ENCODE measurements at places on chromosomes 6 and 20.
A peak's percentile ranks its signal among the peaks of the same experiment; 100 is the strongest.

DNA sequence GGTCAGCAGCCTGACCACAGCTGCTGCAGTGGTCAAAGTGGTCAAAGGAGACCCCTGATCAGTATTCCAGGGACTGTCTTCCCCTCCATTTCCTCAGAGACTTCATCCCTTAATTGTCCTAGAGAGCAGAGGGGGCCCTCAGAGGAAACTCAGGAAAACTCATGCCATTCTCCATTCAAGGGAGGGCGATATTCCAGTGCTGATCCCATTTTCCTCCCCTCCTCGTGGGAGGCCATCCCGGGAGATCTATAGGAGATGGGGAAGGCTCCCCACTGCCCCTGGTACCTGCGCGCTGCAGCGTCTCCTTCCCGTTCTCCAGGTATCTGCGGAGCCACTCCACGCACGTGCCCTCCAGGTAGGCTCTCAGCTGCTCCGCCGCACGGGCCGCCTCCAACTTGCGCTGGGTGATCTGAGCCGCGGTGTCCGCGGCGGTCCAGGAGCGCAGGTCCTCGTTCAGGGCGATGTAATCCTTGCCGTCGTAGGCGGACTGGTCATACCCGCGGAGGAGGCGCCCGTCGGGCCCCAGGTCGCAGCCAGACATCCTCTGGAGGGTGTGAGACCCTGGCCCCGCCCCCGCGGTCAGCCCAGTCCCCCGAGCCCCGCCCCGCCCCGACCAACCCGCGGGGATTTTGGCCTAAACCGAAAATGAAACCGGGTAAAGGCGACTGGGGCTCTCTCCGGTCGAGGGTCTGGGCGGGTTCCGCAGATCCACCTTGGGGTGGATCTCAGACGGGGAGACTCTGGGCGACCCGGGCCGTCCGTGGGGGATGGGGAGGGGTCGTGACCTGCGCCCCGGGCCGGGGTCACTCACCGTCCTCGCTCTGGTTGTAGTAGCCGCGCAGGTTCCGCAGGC, 878 bp downstream of the HLA-C start:
- no peak for DNase-seq

GRCh38 chr20:57292611-57293010, 26.2 kb upstream of the BMP7 start:
- no peak for DNase-seq

DNA sequence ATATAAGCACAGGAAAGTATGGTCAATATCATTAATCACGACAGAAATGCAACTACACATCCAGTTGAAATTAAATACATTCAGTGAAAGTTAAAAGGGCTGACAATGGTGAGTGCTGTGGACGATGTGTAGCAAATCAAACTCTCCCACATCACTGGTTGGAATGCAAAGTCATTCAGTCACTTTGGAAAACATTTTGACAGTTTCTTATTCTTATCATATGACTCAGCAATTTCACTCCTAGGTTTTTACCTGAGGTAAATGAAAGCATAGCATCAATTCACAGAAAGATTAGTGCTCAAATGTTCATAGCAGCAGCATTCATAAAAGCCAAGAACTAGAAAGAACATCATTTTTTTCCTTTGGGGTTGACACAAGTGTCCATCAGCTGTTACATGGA, 28.6 kb upstream of the SAMD5 start:
- DNase-seq = no peak

GRCh38 chr6:125930765-125931418, 25.7 kb upstream of the HINT3 start:
- DNase-seq = no peak

DNA sequence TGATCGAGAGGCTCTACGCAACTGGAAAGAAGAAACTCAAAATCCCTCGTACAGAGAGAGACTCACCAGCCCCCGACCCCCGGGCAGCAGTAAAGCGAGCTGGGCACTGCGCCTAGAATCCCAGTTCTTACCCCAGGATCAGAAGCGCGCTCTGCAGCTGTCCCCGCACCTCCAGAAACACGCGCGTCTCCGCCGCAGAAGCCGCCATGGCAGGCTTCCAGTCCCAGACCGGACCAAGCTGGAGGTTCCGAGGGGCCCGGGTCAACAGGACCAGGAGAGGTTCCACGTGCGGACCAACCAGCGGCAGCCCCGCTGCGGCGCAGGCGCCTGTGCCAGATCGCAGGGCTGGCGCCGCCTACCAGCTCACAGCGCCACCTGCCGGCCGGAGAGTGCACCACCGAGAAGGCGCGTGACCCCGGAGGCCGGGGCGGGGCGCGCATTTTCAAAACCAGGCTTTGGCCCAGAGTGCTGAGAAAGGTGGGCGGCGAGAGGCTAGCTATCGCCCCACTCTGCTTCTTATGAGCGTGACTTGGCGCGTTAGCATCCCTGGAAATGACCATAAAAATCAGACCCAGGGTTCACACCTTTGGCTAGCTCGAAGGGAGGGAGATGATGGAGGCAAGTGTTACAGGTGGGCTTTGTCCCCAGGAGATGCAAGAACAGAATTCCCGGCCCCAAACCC, at the start of gene UBE3D:
UBE3D (minus strand) TSS at position 331 of the 682 bp plus-strand sequence; CDS start at position 208, 123 bp downstream.
- DNase-seq = peak; percentile 84

DNA sequence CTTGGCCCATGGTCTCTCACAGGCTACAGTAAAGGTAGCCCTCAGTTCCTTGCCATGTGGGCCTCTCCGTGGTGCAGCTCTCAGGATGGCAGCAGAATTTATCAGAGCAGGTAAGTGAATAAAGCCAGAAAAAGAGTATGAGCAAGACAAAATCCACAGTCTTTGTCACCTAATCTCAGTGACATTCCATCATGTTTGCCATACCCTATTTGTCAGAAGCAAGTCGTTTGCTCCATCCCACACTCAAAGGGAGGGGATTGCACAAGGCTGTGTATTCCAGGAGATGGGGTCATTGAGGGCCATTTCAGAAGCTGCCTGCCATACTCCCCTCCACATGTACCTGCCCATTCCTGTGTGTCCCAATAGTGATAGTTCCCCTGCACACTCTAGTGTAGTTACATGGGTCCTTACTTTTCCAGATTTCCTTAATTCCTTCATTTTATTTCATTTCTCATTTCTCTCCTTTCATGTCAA, 24.2 kb downstream of the ISM1 start:
- no peak for DNase-seq

GRCh38 chr6:136067731-136068341, 182.3 kb downstream of the MTFR2 start:
- no peak for DNase-seq

DNA sequence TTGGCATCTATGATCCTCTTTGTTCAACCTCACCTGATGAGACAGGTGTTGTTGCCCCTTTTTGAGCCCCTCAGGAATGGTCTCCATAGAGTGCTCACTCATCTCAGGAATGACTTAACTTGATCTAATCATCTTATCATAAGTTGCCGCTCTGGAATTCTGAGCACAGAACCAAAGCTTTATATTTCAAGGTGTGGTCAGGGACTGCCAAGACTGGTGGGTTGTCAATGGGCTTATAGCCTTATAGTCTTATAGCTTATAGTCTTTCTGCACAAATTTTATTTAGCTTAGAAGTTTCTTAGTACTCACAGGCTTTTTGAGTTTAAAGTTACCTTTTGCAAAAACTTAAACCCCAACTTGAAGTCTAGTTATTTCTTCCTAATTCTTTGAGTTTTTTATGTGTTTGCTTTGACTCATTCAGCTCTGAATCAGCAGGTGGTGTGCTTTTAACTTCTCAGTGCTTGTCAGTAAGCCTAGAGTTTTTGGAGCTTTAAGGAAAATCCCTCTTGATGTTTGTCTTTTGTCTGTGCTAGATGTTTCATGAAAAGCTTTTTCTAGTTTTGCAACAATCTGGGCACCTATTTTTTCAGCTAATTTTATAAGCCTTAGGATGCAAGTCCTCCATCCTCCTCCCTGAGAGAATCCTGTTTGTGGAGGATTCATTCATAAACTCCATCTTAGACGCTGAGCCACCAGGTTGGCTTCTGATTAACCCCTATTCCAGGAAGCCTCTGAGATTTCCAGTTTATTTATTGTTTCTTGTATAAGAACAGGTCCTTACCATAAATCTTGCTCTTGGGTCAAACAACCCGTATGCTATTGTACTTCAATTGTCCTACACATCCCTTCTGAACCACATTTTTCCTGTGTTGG, 72.3 kb upstream of the SSTR4 start:
- no peak for DNase-seq

- no peak for DNase-seq
These were observed 54.6 kb downstream of the GMPR start for GRCh38 chr6:16292942-16293341.

DNA sequence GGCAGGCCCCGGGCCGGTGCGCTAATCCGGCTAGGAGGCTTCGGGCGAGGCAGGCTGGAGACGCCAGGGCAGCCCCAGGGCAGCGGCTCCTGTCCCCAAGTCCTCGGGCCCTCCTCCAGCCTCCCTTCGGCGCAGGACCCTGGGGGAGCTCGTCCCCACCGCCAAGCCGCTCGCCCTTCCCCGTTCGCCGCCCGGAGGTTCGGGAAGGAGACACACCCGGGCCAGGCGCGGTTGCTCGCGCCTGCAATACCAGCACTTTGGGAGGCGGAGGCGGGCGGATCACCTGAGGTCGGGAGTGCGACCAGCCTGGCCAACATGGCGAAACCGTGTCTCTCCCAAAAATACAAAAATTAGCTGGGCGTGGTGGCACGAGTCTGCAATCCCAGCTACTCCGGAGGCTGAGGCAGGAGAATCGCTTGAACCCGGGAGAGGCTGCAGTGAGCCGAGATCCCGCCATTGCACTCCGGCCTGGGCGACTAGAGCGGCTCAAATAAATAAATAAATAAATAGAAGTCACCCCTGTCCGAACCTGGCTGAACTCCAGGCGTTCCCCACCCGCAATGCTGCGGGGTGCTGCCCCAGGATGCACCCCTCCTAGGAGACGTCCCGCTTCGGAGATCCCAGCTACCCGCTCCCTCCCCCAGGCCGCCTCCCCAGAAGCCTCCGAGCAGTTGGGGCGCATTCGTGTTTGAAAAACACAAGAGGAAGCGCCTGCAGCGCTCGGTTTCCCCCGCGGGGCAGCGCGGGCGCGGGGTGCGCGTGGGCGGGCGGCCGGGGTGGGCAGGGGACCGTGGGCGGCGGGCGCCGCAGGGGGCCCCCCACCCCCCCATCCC, 27.5 kb downstream of the SERPINB9 start:
- no peak for DNase-seq

GRCh38 chr20:37786043-37786442, 92.2 kb downstream of the CTNNBL1 start:
- DNase-seq = no peak

- no peak for DNase-seq
These were observed 17.3 kb upstream of the MATN4 start for GRCh38 chr20:45325371-45325770.

GRCh38 chr6:116884530-116884929, 7.5 kb downstream of the RFX6 start:
- DNase-seq = no peak
